Foreskin keratinocyte (primary cell): ENCODE measurements at places on chromosomes 2 and 18.

- DNase-seq, result no peak
These were observed 25.4 kb upstream of the SLC66A3 start for GRCh38 chr2:11129598-11130449.

DNA sequence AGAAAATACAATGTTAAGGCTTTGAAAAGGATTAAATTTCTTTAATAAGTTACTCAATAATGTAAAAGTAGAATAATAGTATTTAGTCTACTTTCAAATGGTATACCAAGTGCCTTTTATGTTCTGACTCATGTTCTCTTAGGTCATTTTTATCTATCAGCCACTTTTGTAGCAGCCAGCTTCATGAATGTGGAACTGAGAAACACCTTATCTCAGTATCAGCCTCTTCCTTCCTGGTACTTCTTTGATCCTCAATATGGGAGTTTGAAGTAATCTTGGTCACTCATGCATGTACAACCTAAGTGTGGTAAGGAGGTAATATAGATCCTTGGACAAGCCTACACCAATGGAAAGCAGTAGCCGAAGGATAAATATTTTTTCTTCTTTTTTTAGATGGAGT, 180.4 kb upstream of the NRXN1 start:
- no peak for DNase-seq

DNA sequence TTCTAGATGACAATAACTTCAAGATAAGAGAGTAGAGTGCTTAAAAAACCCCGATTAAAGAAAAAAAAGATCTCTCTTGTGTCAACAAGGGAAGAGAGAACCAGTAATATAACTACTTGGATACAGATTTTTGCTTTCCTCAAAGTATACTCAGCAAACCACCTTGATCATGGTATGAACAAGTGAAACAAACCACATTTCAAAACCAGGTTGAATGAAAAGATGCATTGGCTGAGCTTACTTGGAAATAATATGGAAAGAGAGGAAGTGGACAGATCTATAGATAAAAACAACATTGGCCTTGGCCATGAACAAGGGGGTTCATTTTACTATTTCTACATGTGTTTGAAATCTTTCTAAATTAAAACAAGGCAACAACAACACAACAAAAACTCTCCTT, 50.1 kb downstream of the ATP8B1 start:
- DNase-seq, result no peak

GRCh38 chr2:96669539-96670215, 27.1 kb downstream of the FER1L5 start:
- DNase-seq, result no peak

DNA sequence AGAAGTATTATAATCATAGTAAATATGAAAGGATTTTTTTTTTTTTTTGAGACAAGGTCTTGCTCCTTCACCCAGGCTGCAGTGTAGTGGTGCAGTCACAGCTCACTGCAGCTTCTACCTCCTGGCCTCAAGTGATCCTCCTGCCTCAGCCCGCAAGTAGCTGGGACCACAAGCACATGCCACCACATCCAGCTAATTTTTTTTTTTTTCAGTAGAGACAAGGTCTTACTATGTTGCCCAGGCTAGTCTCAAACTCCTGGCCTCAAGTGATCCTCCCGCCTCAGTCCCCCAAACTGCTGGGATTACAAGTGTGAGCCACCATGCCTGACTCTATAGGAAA, 301.6 kb upstream of the STON1 start:
- DNase-seq, result no peak
